ENCODE measurements at places on chromosomes 7 and 10.

DNA sequence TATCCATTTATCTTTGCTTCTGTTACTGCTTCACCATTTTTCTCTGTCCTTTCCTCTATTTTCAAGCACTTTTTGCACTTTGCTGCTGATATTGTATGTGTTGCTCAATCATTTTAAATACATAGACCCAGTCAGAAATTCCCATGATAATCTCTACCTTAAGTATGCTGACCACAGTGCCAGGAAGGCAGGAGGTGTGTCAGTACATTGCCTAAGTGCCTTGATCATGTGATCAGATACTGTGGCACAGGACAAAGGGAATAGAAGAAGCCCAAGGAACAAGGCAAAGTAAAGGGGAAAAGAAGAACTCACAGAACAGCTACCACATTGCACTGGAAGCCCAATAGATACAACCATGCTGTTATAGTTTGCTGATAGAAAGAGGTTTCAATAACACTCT lies 53.7 kb upstream of the CD36 start:
- no peak for DNase-seq

- no peak for DNase-seq
Measured at GRCh38 chr10:126160971-126161630, 227.2 kb downstream of the ADAM12 start.

DNA sequence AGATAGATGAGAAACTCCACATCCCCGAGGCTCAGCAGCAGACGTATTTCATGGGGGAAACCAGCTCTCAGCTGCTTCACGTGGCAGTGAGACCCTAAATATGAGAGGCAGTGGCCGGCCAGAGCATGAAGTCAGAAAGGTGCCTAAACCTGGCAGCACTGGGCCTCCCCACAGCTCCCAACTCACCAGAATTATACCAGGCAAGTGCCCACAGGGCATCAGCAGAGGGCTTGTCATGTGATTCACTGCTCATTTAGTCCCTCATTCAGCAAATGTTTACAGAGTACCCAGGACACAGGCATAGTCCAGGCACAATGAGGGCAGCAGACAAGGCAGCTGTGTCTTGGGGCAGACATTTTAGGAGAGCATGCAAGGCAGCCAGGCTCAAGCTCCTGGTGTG lies 212.6 kb downstream of the PTPRN2 start:
- DNase-seq = no peak

DNA sequence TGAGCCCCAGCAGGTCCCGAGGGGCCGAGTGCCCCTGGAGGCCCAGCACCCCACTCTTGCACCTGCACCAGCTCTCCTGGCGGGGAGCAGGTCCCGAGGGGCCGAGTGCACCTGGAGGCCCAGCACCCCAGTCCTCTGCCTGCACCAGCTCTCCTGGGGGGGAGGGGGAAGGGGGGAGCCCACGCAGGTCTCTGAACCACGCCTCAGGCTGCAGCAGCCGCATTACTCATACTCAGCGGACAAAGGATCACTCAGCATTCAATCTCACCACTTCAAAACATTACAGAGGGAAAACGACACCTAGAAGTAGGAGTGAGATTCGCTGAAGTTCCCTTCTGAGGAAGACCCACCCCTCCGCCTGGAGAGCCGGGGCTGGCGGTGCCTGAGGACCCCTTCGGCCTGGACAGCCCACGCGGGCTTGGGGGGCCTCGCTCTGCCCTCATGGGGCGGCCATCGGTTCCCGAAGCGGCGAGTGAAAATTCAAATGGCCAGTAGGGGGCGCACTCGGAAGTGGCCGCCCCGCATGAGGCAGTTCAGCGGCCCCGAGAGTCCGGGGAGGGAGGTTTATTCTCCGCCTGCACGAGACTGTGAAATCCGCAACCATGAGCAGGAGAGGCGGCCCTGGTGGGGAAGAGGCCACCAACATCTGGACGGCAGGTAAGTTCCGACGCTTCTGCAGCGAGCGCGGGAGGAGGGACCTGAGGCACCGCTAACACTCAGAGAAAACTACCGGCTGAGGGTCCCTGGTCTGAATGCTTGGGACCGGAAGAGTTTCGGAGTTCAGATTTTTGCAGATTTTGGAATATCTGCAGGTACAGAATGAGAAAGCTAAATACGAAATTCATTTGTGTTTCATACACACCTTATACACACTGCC lies 1.1 kb upstream of the GPER1 start:
- DNase-seq = peak; percentile 99

GRCh38 chr10:125006921-125007426 lies 65.1 kb downstream of the ZRANB1 start:
- DNase-seq = no peak

- DNase-seq = no peak
Measured at GRCh38 chr7:16409777-16410176, 11.6 kb downstream of the CRPPA start.

DNA sequence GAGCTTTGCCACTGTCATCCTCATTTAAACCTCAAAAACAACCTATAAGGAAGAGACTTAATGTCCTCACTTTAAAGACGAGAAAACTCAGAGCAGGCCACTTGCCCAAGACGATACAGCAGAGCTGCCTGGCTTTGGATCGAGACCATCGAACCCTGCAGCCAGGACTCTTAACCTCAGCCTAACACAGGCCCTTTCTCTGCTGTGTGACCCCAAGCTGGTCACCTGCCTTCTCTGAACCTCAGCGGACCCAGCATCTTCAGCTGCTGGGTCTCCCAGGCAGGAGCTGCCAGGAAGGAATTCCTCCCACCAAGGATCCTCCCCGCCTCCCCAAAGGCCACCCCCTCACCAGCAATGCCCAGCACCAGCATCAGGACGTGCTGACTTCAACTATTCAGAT lies 32.7 kb downstream of the TNRC18 start:
- no peak for DNase-seq

DNA sequence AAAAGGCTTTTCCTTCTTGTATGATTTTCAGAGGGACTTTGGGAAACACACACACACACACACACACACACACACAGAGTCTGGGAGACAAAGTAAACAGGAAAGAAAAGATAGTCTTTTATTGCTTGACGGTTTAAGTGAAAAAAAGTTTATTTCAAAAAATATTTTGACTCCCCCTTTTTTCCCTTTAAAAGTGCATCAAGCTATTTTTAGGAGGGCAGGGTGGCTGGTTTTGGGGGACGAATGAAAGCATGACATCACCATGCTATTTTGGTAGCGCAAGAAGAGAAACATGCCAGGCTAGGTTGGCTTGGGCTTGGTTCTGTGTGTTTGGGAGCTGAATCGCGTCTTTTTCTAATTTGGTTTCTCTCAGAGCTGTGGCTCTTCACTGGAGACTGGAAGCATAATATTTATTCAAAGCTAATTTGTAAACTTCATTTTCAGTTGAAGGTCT lies 129.2 kb downstream of the BAMBI start:
- DNase-seq = no peak

- DNase-seq = no peak
Measured at GRCh38 chr7:12896316-12896715, 208.9 kb downstream of the ARL4A start.

- no peak for DNase-seq
Measured at GRCh38 chr10:125281091-125281490, 120.7 kb upstream of the CTBP2 start.

DNA sequence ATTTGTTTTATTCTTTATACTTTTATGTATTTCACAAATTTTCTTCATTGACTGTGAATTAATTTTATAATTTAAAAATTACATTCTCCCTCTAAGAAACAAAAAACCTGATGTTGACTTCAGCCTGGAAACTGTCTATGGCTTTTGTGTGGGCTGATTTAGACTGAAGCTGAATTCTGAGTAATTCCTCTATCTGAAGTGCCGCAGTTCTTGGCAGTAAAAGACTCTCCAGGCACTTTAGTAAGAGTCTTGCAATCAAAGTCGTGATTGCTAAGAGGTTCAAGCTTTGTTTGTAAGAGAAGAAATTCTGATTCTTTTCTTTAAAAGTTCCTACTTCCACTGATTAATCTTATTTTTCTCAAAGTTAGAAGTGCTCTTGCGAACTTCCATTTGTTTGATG lies 3.4 kb upstream of the CEP41 start:
- no peak for DNase-seq

DNA sequence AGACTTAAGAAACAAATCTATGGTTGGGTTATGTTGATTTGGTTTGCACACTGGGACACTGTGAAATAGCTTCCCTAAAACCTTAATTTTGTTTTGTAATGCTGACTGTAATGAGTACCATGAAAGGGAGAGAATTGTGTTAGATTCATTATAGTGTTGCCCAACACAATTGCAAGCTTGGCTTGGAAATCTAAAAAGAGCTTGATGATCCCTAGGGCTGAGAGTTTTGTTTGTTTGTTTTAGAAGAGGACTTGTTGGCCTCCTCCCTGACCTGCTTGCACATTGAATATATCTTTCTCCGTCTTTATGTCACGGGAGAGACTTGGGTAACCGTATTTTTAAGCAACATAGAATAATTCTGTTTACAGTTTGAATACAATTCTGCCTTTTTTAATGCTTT lies 410.1 kb downstream of the ARL4A start:
- no peak for DNase-seq

- DNase-seq = no peak
Measured at GRCh38 chr10:114684084-114684821, 26.2 kb upstream of the ABLIM1 start.

DNA sequence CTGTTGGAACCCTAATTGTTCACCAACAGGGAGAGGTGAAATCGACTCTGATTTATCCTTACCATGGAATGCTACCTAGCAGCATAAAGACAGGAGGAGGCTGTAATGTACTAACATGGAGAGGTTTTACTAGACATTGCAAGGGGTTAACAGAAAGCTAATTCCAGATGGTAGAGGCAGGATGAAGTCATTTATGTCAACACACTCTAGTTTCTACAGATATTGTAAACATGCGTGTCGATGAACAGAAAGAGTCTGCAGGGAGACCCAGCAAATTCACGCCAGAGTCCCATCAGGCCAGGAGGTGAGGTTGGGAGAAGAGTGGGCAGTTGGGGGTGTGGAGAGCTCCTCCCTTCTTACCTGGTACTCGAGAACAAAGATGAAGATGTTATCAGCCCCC lies 7.0 kb downstream of the NPC1L1 start:
- no peak for DNase-seq

DNA sequence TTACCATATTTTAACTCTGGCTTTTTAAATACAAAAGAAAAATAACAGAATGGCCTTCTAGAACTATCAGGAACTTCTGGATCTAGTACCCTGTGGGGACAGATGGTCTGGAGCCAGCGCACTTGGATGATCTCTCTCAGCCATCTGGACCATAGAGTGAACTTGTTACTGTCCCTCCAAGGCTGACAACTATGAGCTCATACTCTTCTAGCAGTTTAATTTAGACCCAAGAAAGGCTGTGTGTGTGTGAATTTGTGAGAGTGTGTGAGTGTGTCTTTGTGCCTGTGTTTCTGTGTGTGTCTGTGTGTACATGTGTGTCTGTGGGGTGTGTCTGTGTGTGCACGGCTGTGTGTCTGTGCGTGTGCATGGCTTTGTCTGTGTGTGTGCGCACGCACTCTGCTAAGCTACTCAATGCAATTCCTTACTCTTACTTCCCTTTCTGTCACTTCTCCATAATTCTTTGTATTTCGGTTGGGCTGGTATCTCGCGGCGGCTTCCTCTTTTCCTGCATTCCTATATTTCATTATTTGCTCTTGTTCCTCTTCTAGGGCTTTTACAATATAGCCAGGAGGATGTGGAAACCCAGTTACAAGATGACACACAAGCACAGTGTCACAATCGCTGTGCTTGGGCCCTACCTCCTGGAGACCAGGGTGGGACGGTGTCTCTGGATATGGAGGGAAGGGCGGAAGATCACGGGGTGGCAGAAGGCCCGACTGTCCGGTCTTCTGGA lies 51.9 kb downstream of the IKZF1 start:
- DNase-seq = no peak

- no peak for DNase-seq
Measured at GRCh38 chr7:42588876-42589275, 323.0 kb downstream of the C7orf25 start.

DNA sequence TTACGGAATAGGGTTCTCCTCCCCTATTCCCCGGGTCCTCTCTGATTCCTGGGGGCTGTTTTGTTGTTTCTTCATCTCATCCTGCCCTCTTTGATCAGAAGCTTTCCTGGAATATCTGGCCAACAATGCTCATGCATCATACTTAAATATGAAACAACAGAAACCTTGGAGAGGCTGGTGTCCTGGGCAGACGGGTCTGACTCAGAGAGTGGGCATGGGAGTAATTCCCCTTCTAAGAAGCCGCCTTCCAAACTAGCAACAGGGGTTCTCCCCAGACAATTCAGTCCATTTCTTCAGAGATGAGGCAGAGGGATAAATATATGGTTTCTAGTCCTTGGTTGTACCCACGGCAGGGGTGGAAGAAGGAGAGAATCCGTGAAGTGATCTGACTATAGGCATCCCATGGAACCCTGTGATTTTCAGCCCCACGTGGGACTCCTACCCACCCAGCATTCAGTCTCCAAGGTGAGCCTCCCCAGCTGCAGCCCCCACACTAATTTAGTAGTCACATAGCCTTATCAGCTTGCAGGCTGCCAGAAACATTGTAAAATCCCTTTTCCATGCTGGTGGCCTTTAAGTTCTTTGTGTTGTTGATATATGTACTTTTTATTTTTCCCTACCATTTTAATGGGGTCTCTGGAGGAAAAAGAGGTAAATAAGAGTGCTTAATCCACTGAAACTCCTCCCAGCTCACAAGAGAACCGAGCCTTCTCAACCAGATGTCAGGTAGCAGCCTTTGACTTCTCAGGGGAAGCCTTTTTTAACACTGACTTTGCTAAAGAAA lies 119.2 kb downstream of the SFMBT2 start:
- DNase-seq = no peak

- no peak for DNase-seq
Measured at GRCh38 chr7:1325246-1325645, 92.6 kb downstream of the UNCX start.

- no peak for DNase-seq
Measured at GRCh38 chr7:95883217-95883616, 110.9 kb downstream of the DYNC1I1 start.

GRCh38 chr7:50957431-50957830 lies 174.7 kb upstream of the GRB10 start:
- no peak for DNase-seq

DNA sequence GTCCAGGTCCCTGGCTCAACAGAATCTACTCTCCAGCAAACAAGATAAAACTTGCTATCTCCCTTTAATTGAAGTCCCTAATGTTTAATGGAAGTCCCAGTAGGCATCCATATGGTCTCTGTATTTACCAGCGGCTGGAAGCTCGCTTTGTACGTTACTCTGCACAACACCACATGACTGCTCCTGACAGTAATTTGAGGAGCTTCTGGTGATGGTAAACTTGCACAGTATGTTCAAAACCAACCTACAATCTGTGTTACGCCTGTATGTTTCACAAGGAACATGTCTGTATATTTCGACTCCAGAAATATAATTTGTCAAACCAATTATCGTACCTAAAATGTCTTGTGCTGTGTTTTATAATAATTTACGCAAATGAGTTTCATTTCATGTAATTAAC lies 4.4 kb upstream of the TECPR1 start:
- DNase-seq = no peak

DNA sequence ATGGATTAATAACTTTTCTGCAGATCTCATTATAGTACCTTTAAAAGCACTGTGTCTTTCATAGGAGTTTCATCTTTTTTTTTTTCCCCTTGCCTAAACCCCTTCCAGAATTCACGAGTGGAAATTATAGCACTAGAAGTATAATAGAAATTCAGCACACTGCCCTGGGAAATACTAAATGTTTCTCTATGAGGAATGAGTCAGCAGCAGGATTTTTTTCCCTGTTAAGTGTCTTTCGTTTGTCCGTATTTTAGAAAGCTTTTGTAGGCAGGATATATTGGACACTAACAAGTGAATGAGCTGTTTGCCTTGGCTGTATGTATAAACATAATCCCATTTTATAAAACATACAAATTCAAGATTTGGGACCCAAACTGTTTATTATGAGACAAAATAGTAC lies 105.8 kb downstream of the EXOC4 start:
- no peak for DNase-seq
